Hepatic stellate cell (primary cell): ENCODE measurements at places on chromosomes 6 and 20.

- DNase-seq: no peak
Measured at GRCh38 chr20:3836132-3836531, 10.5 kb upstream of the MAVS start.

GRCh38 chr6:7235712-7236305 lies 77.2 kb downstream of the SSR1 start:
- DNase-seq: no peak

GRCh38 chr6:154958469-154958868 lies 36.6 kb upstream of the TIAM2 start:
- no peak for DNase-seq

GRCh38 chr20:43916073-43916880 lies 1.6 kb downstream of the TOX2 start:
- DNase-seq: no peak

DNA sequence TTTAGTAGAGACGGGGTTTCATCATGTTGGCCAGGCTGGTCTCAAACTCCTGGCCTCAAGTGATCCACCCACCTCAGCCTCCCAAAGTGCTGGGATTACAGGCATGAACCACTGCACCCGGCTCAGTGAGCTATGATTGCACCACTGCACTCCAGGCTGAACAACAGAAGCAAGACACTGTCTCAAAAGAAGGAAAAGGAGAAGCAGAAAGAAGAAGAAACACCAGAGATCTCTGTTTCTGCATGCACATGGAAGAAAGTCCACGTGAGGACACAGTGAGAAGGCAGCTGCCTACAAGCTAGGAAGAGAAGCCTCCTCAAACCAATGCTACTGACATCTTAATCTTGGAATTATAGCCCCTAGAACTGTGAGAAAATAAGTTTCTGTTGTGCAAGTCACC lies 16.0 kb downstream of the ECT2L start:
- no peak for DNase-seq

- no peak for DNase-seq
Measured at GRCh38 chr6:45618259-45618658, 240.5 kb upstream of the SUPT3H start.

DNA sequence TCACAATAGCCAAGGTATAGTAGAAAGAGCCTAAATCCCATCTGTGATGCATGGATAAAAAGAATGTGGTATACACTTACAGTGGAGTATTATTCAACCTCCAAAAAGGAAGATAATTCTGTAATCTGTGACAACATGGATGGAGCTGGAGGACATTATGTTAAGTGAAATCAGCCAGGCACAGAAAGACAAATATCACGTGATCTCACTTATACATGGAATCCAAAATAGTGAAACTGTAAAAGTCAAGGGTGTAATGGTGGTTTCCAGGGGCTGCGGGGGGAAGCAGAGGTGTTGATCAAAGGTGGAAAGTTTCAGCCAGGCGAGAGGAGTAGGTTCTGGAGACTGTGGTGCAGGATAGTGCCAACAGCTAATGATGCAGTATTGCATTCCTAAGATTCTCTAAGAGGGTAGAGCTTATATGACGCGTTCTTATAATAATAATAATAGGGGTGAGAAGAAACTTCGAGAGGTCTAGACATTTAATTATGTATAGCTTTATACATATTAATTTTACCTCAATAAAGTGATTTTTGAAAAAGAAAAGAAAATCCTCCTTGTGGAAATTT lies 246.1 kb downstream of the FOXA2 start:
- no peak for DNase-seq

GRCh38 chr6:144639654-144640053 lies 354.5 kb downstream of the UTRN start:
- DNase-seq: no peak

GRCh38 chr6:169172456-169172855 lies 81.2 kb downstream of the THBS2 start:
- DNase-seq: no peak

GRCh38 chr20:51319522-51319921 lies 223.0 kb downstream of the NFATC2 start:
- DNase-seq: no peak

- DNase-seq: no peak
Measured at GRCh38 chr20:60819511-60819910, 432.6 kb upstream of the CDH4 start.

- no peak for DNase-seq
Measured at GRCh38 chr6:14326774-14327173, 209.2 kb downstream of the CD83 start.

- DNase-seq: no peak
Measured at GRCh38 chr6:42047790-42048405, 2.4 kb upstream of the TAF8 start.

- no peak for DNase-seq
Measured at GRCh38 chr6:120774275-120774674, 560.0 kb downstream of the TBC1D32 start.

- no peak for DNase-seq
Measured at GRCh38 chr20:25489221-25489871, 81.9 kb downstream of the GINS1 start.

DNA sequence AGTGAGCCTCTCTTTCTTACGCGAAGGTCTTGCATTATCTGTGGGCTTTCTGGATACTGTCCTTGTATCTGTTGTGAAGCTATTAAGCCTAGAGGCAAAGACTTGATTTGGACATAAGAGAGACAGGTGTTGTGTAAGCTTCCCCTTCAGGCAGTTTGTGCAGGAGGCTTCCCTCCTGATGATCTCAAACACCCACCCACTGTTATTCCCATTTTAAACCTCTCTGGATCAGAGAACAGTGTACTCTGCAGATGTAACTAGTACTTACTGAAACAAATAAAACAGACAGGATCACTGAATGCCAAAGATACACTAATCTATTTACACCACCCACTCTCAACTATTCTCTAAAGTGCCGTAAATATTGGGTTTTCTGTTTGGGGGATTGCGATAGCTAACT lies 113.8 kb upstream of the RAB32 start:
- DNase-seq: no peak

GRCh38 chr20:61584851-61585250 lies 332.8 kb downstream of the CDH4 start:
- DNase-seq: no peak

DNA sequence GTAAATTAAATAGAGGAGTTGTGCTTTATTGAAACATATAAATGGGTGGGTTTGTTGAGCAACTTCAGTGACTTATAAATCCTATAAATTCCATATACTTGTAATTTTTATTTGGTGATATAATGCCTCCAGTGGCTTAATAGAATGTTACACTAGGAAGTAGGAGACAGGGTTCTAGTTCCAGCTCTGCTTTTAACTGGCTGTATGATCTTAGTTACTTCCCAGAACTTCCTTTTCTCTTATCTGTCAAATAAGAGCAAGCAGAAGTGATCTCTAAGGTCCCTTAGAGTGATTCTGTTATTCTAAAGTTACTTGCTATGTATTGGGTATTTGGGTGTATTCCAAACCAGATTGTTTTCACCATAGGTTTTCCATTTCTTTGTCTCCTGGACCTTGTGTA lies 10.2 kb downstream of the ZSCAN23 start:
- no peak for DNase-seq

GRCh38 chr6:51472745-51473487 lies 614.5 kb downstream of the PKHD1 start:
- no peak for DNase-seq

- no peak for DNase-seq
Measured at GRCh38 chr20:7375905-7376304, 564.4 kb downstream of the HAO1 start.

- no peak for DNase-seq
Measured at GRCh38 chr6:138113588-138114210, 6.5 kb upstream of the PERP start.

- DNase-seq: no peak
Measured at GRCh38 chr6:170289180-170289931, 1.5 kb downstream of the DLL1 start.

- DNase-seq: no peak
Measured at GRCh38 chr20:58340853-58341252, 31.3 kb downstream of the RAB22A start.

- DNase-seq: no peak
Measured at GRCh38 chr6:25050356-25050755, 114.6 kb upstream of the RIPOR2 start.

- DNase-seq: no peak
Measured at GRCh38 chr6:10373642-10374359, 41.1 kb downstream of the TFAP2A start.

GRCh38 chr6:15674690-15675386 lies 12.0 kb upstream of the DTNBP1 start:
- DNase-seq: no peak

- DNase-seq: peak; percentile 47
Measured at GRCh38 chr6:27582928-27583725, 110.2 kb upstream of the ZNF184 start.

- no peak for DNase-seq
Measured at GRCh38 chr20:361561-361960, 14.7 kb downstream of the NRSN2 start.

GRCh38 chr6:41779336-41779735 lies 364 bp downstream of the FRS3 start:
- DNase-seq: no peak

DNA sequence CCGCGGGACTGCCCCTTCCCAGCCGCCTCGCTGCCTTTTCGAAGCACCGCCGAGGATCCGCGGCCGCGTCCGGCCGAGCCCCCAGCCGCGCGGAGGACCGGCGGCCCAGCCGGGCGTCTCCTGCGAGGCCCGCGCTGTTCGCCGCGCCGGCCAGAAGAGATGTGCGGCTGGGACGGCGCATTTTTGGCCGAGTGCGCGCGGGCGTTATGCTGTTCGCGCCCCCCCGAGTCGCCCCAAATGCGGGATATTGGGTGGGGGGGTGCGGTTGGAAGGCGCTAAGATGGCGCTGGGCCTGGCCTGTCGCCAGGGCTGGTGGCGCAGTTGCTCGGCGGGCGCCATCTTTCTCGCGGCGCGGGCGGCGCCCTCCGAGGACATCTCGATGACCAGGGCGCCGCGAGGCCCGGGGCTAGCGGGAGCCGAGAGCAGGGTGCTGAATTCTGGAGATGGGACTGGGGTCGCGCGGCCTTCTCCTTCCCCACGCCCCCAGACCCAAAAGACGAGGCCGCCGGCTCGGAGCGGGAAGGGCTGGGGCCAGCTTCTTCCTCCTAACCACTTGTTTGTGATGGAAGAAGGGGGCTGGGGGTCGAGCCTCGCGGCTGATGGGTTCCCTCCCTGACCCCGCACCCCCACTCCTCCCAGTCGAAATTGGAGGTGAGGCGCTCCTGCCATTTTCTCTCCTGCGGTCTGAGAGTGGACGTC lies 1.5 kb downstream of the BICRAL start:
- DNase-seq: peak; percentile 63

GRCh38 chr6:13390658-13391057 lies 62.3 kb upstream of the TBC1D7 start:
- DNase-seq: no peak

DNA sequence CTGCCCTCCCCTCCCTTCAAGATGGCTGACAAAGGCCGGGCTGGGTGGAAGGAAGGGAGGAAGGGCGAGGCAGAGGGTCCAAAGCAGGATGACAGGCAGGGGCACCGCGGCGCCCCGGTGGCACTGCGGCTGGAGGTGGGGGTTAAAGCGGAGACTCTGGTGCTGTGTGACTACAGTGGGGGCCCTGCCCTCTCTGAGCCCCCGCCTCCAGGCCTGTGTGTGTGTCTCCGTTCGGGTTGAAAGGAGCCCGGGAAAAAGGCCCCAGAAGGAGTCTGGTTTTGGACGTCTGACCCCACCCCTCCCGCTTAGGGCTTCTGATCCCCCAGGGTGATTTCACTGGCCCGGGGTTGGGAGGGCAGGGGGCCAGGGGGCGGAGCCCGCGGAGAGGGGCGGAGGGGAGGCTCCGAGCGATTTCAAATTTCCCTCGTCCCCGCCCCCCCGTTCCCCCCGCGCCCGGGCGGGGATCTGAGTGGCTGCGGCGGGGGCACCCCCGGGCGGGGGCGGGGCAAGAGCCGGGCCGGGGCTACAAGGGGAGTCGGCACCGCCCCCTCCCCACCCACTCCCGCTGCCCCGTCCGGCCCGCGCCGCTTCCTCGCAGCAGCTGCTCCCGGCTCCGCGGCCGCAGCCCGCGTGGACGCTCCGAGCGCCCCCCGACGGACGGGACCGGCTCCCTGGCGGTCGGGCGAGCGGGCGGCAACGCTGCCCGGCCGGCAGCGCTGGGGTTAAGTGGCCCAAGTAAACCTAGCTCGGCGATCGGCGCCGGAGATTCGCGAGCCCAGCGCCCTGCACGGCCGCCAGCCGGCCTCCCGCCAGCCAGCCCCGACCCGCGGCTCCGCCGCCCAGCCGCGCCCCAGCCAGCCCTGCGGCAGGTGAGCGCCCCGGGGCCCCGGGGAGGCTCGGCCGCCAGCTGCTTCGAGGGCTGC lies at the start of gene DNMT3B:
TSS of gene DNMT3B (plus strand) at position 555 of the 923 bp plus-strand sequence. CDS start 17,939 bp downstream, outside the sequence.
- peak; percentile 90 for DNase-seq

- no peak for DNase-seq
Measured at GRCh38 chr6:81792826-81793225, 40.3 kb upstream of the TENT5A start.

- DNase-seq: no peak
Measured at GRCh38 chr20:61057443-61058121, 194.5 kb upstream of the CDH4 start.

DNA sequence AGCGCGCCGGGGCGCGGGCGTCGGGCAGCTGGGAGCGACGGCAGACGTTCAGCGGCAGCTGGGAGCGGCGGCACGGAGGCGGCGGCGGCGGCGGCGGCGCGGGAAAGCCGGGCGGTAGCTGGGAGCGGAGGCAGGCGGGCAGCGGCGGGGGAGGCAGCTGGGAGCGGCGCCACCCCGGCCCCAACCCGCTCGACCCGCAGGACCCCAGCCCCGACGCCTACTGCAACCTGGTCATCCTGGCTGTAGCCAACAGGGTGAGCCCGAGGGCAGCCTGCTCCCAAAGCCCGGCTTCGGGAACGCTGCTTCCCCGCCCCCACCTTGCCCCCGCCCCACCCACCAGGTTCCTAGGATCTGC lies 8.9 kb downstream of the CCM2L start:
- DNase-seq: no peak
